Stimulated activated CD4-positive, alpha-beta T cell treated with anti-CD3 and anti-CD28 coated beads, TNF-alpha, amount 100 ng/mL, for 1 hour (primary cell): ENCODE measurements at places on chromosomes 13 and 19.

DNA sequence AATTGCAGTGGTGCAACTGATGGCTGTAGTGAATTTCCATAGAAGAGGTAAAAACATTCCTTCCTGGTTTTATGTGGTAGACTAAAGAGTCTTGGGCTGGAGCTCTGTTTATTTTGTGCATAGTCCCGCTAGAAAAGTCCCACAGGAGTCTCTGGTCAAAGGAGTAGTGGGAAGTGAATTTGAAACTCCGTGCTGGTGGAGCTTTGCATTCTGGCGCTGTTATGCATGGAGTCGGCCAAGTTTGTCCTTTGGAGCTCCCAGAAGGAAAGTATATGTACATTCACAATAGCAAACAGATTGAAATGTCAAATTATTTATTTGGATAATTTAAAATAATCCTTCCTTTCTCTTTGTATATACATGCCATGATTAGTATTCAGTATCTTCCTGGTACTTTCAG lies 296.5 kb downstream of the LMO7 start:
- no peak for DNase-seq

- DNase-seq, result no peak
Measured at GRCh38 chr13:37598597-37598996, at the start of gene POSTN. Gene POSTN, minus strand, starts transcription at chr13:37598768. Its CDS starts 42 bp downstream, at chr13:37598726.

GRCh38 chr19:2574478-2574931 lies 98.6 kb downstream of the GADD45B start:
- no peak for DNase-seq

DNA sequence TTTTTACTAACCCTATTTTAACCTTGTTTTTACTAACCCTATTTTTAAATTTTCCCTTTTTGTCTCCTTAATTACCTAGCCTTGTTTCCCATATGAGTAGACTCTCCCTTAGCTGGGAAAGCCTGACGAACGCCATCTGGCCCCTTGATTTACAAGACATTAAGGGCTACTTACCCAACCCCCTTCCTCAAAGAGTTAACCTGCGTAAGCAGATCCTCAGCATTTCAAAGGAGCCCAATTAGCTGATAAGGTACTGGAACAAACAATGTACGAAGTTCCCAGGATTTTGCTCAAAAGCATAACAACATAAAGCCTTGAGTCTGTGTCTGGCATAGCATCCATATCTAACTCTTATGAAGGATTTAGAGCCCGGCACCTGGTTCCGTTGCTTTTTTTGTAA lies 4.7 kb upstream of the MVB12A start:
- DNase-seq, result no peak

- DNase-seq, result no peak
Measured at GRCh38 chr13:30170569-30170968, 136.8 kb downstream of the KATNAL1 start.

DNA sequence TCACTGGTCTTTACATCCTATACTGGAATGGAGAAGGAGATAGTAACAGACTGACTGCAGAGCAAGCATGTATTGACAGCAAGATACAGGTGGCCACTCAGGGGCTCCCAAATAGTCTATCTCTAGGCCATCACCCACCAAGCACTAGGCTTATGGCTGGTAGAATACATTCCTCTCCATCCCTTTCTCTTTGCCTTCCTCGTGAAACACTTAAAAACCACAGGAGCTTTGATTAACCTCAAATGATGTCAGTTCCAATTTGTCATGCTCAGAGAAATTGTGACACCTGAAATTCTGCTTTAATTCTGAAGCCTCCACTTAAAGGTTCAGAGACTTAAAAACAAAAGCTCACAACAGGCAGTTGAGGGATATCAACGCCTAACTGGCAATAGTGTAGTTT lies 17.2 kb downstream of the ENOX1 start:
- DNase-seq, result no peak

DNA sequence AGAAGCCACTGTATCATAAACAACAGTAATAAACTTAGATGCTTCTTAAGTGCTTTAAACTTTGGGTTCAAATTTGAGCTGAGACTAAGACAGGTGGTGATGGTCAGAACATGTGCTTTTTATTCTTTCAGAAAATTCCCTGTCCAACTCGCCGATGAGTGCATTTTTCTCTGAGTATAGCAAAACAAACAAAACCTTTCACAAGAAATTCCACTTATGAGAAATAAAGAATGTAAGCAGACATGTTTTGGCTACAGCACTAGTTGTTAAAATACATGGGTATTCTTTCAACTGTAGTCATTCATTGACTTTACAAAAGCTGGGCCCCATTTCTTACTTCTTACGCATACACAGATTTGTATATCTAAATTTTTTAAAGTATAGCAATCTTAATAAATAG lies 125.6 kb downstream of the SPRY2 start:
- DNase-seq, result no peak

GRCh38 chr19:31233295-31233800 lies 115.9 kb downstream of the TSHZ3 start:
- DNase-seq, result no peak

DNA sequence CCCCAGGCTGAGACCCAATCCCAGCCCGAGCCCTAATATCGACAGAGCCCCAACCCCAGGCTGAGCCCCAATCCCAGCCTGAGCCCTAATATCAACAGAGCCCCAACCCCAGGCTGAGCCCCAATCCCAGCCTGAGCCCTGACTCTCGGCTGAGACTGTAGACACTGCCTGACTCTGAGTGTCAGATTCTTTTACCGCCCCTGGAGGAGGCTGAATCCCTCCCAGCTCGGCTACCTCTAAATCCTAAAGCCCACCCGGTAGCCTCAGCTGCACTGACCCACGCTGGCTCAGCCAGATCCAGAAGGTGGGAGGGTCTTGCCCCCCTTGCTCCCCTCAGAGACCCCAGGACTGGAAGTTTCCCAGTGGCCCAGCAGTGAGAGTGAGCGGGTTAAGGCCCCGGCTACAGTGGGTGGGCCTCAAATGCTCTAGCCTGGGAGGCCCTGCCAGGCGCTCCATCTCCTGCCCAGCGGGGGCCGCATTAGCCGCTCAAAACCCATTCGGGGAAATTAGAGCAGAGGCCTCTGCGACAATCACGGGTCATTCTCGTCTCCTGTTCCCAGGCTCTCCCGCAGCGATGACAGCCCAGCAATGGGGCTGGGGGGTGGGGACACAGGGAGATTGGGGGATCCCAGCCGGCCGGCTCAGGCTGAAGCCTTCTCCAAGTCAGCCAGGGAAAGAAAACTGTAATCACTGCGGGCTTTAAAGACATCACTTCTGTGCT lies 43.8 kb downstream of the ZNRF4 start:
- no peak for DNase-seq

DNA sequence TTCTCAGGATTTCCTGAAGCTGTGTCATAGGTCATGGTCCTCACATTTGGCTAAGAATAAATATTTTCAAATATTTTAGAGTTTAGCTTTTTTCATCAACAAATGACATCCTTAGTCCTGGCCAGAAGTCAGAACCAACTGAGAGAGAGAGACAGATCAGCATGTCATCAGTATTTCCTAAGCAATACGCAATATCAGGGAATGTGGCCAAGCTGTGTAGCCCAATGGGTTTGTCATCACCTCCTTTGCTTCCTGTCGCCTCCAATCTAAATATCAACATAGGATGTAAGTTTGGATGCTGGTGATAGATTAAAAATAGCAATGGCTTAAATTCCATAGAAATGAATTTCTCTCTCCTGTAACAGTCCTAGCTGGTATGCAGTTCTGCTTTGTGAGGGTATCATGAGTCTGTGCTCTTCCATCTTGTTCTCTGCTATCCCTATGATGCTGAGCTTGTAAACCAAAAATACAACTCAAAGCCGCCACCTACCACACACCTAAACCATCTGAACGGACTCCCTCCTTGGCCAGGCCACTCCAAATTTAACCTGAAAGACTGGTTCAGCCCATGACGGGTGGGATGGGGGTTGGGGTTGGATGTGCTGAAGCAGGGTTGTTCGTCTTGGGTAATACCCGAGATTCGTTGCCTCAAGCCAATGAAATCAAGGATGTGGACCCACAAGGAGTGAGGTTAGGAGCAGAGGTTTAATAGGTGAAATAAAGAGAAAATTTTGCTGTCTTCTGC lies 10.0 kb upstream of the IGSF23 start:
- no peak for DNase-seq

DNA sequence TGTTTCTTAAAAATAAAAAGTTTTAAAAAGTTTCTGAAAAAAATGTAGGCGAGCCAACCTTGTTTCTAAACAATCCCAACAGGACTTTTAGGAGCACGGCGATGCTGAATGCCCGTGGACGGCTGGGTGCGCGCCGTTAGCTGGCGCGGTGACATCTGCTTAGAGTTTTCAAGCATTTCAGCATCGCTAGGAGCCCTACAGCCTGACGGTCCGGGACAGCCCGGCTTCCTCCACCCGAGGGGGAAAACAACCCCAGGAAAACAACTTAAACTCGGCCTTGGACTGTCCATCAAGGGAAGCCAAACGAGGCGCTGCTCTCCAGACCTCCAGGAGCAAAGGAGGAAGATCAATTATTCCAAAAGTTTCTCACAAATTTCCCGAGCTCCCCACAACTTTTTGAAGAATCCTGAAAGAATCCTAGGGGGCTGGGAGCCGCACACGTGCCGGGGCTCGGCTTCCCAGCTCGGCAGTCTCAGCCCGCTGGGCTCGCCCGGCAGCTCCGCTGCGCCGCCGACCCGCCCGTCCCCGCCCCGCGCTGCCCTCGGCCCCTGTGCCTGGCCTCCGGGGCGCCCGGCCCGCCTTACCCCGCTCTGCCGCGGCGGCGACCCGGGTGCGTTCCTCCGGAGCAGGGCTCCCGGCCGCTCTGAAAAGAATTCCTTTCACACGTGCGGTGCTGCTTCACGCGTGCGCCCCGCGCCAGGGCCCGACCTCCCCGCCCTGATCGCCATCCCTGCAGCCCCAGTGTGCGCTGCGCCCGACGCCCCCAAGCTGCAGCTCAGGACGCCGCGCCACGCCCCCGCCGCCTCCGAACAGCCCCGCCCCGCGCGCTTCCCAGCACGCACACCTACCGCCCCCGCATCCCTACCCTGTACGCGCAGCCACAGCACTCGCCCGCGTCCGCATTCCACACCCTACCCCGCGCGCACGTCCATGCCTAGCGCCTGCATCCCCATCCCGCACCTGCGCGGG lies at the start of gene GJA3:
Gene GJA3 (minus strand): TSS at position 747 of the 969 bp plus-strand sequence. CDS start 17,764 bp downstream, outside the sequence.
- peak; percentile 22 for DNase-seq

- no peak for DNase-seq
Measured at GRCh38 chr19:55082020-55082851, 6.6 kb downstream of the EPS8L1 start.

GRCh38 chr19:9597027-9597426 lies 12.7 kb upstream of the ZNF121 start:
- no peak for DNase-seq

GRCh38 chr13:72648513-72649065 lies 78.8 kb downstream of the MZT1 start:
- no peak for DNase-seq

DNA sequence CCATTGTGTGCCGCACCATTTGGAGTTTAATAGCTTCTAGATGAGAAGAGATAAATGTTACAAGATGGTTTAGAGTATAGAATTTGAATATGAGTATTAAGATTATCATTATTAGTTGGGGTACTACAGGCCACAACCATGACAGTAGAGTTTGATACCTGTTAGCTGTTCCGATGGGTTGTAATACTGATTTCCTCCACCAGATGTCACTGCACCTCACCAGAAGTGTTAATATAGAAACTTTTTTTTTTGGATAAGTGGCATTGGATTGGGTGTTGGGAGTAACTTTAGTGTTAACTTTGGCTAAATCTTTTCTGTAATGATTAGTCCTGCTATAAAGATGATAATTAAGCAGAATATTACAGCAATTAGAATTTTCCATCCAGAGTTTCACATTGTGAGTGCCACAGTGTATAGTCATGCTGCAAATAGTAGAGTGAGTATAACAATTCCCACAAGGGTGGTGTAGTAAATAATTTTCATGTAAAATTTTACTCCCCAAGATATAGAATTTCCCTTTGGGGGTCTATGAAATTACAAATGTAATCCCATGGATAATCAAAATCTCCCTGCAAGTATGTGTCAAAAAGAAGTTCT lies 56.3 kb downstream of the PSG3 start:
- no peak for DNase-seq

- DNase-seq, result no peak
Measured at GRCh38 chr13:80665792-80666333, 324.9 kb upstream of the SPRY2 start.

DNA sequence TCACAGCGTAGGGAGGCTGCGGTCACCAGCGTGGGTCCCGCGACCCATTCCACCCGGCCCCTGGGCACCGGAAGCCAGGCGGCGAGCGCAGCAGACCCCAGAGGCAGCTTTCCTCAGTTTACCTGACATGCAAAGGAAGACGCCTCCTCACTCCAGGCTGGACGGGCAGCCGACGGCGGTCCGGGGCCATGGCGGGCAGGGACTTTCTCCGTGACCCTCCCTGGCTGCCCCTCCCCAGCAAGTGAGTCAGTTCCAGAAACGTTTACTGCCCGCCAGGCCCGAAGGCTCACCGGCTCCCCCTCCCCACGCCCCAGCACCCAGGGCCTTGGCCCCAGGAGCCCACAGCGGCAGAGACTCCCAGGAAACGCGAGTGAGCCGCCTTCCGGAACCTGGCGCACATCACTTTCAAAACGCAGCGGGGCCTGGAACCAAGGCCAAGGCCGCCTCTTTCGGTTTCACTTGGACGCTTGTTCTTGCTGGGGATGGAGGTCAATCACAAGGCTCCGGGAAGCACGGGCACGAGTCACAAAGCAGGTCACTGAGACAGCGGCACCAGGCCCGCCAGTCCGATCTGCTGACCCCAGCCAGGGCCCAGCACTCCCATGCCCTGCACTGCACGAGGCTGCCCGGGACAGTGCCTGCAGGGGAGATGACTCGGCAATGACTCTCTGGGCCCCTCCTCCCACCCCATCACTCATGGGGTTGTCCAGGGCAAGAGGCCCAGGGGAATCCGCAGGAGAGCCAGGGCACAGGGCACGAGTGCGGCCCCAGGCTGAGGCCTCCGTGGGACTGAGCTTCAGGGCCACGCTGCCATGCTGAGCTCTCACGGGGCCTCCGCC lies 5.3 kb downstream of the SBNO2 start:
- no peak for DNase-seq

DNA sequence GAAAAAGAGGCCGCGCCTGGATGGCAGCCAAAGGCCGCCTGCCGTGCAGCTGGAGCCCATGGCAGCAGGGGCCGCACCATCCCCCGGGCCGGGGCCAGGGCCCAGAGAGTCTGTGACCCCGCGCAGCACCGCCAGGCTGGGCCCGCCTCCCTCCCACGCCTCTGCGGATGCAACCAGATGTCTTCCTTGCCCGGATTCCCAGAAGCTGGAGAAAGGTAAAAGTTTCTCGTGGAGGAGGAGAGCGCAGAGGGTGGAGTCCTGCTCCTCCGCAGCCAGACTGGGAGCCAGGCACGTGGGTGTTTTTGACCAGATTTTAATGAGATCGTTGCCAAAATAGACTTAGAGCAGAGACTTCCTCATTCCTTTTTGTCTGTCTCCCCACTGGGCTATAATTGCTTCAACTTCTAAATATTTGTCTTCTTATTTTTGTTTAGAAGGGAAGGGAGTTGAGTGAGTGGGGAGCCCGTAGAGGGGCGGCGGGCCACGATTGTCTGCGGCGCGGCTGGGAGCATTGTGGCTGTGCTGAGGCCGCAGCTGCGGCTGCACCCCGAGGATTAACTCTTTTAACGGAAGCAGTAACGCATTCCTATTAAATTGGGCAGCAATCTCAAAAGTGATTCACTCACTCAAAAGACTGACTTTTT lies 22.8 kb upstream of the NDUFS7 start:
- DNase-seq, result no peak
